Activated CD4-positive, alpha-beta T cell treated with anti-CD3 and anti-CD28 coated beads, Interleukin-2, amount 50 U/mL, for 1 hour (primary cell): ENCODE measurements at places on chromosomes 3 and 15.
A peak's percentile ranks its signal among the peaks of the same experiment; 100 is the strongest.

DNA sequence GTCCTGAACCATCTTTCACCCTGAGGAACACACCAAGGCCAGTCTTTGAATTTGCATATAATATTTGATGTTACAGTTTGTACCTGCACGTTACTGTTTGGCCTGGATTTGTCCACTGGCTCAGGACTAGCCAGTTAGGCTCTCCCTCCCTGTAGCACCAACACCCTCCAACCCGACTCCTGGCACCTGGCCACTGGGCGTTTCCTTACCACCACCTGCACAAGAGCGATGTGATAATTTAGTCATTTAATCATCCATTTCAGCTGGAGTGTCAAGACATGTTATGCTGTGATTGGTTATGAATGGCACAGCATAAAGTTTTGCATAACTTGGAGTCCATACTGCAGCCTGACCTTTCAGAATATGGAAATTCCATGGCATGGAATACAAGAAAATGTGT is 242.4 kb downstream of the KCNMB2 start:
- no peak for DNase-seq

DNA sequence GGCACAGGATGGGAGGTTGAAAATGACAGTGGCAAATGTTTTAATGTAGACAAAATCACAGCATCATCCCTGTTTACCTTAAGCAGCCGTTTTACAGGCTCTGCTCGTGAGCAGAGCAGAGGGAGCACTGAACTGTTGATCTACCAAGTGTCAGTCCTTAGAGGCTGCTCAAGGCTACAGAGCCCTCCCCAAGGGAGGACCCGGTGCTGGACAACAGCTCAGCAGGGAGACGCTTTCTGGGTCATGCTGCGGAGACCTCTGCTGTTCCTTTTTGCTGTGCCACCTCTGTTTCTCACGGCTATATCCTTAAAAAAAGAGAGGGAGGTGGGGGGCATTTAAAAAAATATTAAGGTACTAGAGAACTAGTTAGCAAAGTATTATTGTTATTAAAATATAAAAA is 400.2 kb downstream of the GABRB3 start:
- no peak for DNase-seq

- no peak for DNase-seq
These were observed 64.3 kb downstream of the TSC22D2 start for GRCh38 chr3:150472421-150472820.

GRCh38 chr15:76360416-76360815 is 23.8 kb downstream of the ISL2 start:
- DNase-seq, result no peak

DNA sequence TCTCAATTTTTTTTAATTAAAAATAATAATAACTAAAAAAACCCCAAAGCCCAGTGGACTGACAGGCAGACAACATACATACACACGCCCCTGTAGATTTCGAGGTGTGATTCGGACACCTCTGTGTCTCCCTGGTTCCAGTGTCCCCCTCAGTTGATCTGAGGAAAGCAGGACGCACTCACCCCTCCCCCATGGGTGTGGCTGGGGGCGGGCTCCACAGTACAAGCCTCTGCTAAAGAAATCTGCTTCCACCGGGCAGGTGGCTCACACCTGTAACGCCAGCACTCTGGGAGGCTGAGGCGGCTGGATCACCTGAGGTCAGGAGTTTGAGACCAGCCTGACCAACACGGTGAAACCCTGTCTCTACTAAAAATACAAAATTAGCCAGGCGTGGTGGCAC is 33.8 kb upstream of the BLM start:
- DNase-seq, result no peak

- no peak for DNase-seq
These were observed 22.1 kb upstream of the GOLGA6C start for GRCh38 chr15:75235760-75236729.

DNA sequence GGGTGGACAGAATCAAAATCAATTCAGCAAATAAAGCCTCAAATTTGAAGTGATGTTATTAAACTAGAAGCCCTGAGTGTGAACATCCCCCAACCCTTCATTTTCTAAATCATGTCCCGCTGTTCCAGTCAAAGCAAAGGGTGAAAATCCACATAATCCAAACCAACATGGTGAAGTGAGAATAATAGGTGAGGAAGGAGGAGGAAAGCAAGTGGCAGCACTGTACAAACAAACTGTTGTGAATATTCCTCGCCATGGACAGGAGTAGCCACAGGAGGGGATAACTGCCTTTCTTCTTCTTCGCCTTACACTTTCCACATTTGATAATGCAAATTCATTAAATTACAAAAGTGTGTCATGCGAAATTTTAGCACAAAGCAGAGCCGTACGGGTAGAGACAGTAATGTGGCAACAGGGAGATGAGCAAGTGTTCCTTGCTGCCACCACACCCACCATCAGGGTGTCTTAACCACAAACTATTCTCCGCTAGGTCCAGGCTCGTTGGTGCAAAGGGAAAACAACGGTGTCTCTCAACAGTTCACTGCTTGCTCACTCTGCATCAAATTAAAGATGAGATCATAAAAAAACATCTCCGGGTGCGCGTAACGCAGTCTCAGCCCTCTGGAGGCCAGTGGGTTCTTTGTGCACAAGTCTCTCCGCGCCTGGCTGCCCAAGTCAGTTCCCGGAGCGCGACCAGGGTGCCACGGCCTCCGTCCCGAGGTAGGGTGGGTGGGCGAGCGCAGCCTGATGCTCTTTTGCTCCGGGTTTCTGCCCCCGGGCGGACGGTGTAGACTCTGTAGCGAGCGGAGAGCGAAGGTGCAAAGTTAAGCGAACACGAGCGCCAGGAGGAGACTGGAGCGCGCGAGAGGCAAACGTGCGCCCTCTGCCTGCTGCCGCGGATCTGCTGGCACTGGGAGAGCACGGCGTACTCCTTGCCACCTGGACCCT is 6.7 kb downstream of the EPHA3 start:
- peak; percentile 4 for DNase-seq

GRCh38 chr3:15206662-15207576 is 873 bp downstream of the CAPN7 start:
- DNase-seq, result peak; percentile 21

DNA sequence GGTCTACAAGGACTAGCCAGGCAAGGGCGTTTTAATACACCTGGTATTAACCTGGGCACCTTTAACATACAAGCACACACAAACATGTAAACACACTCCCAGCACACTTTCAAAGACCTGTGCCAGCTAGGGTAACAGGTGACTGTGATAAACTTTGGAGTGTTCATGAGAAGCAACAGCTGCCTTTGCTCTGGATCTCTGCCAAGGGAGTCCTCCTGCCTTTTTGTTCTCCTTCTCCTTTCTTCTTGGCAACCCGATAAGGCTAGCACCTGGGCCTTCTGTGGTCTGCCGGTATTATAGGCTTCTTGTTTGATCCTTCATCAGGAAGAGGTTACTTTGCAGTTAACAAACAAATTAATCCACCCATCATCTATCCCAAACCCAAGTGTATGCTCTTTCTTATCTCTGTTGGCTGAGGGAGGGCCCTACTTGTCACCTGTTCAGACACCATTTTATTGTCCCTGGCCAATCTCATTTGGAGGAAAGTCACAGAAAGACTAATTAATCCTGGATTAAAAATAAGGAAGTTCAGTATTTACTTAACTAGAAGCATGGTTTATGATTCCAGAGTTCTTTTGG is at the start of gene RETNLB:
TSS of gene RETNLB (minus strand) at position 7 of the 579 bp plus-strand sequence. CDS start 225 bp downstream, outside the sequence.
- DNase-seq, result no peak

DNA sequence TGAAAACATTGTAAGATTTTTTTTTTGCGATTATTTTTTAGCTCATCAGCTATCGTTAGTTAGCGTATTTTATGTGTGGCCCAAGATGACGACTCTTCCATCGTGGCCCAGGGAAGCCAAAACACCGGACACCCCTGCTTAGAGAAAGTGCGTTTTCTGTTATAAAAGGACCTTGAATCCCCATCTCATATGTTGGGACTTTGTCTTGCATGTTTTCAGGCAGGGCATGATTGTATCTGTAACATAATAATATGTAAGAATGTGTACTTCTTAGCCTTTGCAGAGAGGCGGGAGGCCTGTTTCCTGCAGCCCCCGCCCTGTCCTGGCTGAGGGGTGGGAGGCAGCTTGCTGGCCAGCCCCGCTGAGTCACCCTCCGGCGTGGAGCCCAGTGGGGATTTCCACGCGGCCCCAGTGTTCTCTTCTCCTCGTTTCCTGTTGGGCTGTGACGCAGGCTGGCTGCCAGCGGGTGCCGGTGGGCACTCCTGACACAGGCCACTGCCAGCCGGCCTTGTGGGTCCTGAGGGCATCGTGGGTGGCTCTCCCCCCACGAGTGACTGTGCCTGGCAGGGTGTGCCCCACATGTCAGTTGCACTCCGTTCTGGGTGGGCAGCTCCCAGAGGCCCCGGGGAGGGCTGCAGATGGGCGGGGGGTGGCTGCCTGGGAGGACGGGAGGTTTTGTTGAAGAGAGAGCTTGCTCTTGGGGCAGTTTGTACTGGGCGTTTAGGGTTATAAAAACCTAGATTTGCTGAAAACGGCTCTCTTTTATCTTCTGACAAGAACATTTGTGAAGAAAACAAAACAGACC is 55.6 kb downstream of the SMAD3 start:
- DNase-seq, result peak; percentile 86

DNA sequence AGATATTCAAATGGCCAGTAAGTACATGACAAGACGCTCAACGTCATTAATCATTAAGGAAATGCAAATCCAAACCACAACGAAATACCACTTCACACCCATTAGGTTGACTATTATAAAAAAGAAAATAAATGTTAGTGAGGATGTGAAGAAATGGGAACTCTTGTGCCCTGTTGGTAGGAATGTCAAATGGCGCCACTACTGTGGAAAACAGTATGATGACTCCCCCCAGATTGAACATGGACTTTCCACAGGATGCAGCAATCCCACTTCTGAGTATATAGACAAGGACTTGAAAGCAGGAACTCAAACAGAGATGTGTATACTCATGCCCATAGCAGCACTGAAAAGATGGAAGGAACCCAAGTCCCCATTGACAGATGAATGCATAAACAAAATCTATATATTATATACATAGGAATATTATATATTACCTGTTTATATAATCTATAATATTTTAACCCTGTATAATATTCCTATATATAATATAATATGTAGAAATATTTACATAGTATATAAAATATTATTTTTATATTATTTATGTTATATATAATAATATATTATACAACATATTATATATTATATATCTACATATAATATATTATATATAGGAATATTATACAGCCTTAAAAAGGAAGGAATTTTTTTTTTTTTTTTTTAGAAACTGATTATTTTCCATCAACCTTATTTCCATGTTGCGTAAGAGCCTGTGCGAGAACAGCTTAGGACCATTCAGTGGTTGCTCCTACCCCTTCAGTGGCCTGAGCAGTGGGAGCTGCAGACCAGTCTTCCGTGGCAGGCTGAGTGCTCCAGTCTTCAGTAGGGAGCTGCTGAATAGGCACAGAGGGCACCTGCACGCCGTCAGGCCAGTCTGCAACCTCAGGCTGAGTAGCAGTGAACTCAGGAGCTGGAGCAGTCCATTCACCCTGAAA is 17.6 kb upstream of the PIGZ start:
- DNase-seq, result no peak

- DNase-seq, result no peak
These were observed 109.0 kb downstream of the CGGBP1 start for GRCh38 chr3:87949879-87950208.

GRCh38 chr3:160904691-160905090 is 148.7 kb downstream of the PPM1L start:
- no peak for DNase-seq

- DNase-seq, result peak; percentile 53
These were observed 1.0 kb upstream of the ATP2C1 start for GRCh38 chr3:130892759-130893375.

- DNase-seq, result no peak
These were observed 12.9 kb downstream of the MON1A start for GRCh38 chr3:49916686-49917085.

GRCh38 chr3:188584958-188585689 is 431.2 kb downstream of the LPP start:
- DNase-seq, result no peak

DNA sequence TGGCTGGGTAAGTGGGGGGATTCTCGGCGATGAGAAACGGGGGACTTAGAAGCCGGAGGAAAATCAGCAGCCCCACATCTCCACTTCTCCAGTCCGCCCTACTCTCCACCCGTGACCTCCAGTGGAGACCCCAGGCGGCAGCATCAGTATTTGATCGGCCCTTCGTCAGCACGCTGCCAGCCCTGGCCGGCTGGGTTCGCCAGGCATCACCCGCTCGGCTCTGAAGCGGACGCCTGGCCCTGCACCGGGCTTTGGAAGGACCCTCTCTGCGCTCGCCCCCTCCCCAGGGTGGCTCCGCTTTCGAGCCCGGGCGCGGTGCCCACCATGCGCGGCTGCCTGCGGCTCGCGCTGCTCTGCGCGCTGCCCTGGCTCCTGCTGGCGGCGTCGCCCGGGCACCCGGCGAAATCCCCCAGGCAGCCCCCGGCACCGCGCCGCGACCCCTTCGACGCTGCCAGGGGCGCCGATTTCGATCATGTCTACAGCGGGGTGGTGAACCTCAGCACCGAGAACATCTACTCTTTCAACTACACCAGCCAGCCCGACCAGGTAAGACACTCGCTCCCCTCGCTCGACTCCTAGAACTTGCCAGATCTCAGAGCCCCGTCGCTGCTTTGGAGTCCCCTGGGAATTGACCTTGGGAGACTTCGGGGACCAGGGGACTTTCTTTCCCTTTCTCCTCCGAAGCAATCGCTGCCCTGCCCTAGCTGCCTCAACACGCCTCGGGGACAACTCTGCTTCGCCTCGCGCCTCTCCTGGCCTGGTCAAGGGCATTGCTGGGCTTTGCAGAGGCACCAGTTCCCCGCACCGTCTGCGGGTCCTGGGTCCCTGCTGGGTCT is 561 bp downstream of the SIDT1 start:
- peak; percentile 40 for DNase-seq

GRCh38 chr3:196486263-196486662 is 17.3 kb downstream of the RNF168 start:
- DNase-seq, result peak; percentile 34

GRCh38 chr3:24088782-24089181 is 143.7 kb downstream of the NR1D2 start:
- DNase-seq, result no peak

DNA sequence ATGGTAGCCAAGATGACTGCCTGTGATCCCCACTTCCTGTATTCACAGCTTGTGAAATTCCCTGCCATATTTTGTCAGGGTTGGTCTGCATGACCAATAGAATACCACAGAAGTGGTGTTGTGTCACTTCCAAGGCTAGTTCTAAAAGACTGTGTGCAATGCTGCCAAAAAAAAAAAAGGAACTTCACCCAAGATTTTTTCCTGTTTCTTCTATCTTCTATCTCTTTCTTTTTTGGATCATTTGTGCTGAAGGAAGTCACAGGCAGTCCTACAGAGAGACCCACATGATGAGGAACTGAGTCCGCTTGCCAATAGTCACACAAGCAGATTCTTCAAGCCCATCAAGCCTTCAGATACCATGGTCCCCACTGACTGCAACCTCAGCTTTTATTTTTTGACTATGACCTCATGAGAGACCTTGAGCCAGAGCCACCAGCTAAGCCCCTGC is 18.1 kb upstream of the RAF1 start:
- DNase-seq, result no peak
